Stimulated activated CD8-positive, alpha-beta memory T cell treated with anti-CD3 and anti-CD28 coated beads, Interleukin-4, amount 100 ng/mL, for 4 hours (primary cell): ENCODE measurements at places on chromosomes 12 and 14.

GRCh38 chr12:100674036-100674888 lies 100.8 kb downstream of the GAS2L3 start:
- DNase-seq: no peak

DNA sequence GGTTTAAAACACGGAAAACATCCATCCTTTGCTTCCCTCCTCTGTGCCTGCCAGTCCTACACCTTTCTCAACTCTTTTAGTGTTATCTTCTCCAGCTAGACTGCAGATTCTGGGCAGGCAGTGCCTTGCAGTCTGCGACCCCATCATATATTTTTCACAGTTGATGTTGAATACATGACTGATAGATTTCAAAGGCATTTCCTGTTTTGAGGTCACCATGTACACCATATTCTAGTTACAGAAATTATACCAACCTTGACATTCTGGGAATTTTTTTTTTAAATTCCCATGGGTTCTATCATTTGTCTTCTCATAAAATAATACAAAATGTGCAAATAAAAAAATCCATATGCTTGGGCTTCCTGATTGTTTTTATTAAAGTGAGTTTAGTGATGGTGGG lies 16.6 kb downstream of the SOCS2 start:
- no peak for DNase-seq

DNA sequence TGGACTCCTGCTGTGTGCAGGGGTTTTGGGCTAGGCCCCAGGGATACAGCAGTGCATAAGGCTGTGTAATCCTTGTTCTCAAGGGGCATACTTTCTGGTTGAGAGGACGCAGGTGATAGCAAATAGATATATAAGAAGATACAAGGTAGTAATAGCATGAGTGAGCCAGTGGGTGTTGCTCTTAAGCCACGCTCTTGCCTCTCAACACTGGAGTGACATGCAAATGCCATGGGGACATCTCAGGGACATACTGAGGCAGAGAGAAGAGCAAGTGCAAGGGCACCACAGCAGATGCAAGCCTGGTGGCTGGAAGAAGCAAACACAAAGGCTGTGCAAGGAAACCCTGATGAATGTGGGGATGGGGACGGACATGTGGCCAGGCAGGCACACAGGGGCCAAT lies 223.3 kb downstream of the CHST11 start:
- DNase-seq: no peak

DNA sequence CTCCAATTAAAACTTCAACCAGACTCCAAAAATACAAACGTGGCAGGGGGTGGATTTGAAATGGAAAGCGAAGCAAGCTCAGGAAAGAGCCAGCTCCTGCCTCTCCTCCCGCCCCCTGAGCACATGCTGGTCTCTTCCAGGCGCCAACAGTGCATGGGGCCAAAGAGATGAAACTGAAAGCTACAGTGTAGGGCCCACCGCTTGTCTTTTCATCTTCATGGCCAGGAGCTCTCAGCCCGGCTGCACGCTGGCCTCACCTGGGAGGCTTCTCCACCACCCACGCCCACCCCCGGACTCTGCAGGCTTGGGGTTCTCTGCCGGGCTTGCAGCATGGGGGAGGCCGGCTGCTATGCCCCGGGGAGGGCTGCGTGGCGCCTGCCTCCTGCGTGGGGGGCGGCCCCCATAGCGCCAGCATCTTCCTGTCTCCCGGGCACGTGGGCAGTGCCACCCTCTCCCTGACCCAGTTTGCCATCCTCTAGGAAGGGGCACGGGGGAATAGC lies 2.0 kb downstream of the RIMBP2 start:
- DNase-seq: no peak

DNA sequence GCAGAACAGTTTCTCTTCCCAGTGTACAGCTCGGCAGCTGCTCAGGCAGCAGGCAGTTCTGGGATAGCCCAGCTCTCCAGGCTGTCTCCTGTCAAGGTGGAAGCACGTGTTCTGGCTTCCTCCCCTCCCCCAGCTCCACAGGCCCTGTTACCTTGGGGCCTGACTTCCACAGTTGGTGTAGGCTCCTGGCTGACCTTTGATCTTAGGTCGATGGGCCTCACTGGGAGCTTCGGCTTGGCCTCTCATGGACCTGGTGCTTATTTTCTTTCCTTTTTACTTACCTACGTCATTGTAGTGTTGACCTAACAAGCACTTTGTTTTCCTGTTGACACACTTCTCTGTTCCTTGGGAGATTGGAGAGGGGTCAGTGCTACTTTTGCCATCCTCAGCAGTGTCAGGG lies 17.0 kb downstream of the DLST start:
- DNase-seq: no peak

- no peak for DNase-seq
These were observed 845.4 kb downstream of the VRK1 start for GRCh38 chr14:97642631-97643030.

DNA sequence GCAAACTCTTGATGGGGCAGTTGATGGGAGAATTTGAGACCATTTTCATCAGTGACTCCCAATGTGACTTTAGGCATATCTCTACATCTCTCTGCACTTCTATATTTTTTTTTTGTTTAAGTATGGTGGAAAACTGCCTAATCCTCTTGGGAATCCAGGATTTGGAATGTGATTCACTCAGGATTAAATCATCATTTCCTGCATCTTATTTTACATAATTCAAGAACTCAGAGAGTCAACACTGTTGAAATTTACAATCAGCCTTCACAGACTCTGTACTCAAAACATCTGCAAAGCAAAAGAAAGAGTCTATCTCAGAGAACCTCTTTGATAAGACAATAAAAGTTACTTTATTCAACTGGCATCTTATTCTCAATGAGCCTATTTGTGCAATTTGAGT lies 260.7 kb upstream of the NOS1 start:
- DNase-seq: no peak

DNA sequence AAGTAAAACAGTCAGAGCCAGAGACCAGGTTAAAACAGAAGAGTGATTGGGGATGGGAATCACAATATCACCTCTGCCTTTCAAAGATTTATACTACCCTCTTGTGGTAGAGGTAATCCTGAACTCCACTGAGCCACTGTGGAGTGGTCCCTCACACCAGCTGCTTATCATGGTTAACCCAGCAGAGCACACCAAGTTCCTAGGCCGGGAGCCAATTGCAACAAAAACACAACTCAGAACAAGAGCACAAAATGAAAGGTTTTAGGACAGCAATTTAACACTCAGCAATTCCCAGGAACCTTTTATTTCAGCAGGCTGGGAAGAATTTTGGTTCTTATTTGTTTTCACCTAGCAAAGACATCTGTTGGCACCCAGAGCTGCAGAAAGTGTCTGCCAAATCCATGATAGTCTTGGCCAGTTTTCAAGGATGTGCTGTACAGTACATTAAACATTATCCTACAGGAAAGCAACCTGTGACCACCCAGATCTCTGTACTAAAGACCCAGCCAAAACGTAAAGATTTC lies 220.5 kb upstream of the ATXN7L3B start:
- DNase-seq: no peak

DNA sequence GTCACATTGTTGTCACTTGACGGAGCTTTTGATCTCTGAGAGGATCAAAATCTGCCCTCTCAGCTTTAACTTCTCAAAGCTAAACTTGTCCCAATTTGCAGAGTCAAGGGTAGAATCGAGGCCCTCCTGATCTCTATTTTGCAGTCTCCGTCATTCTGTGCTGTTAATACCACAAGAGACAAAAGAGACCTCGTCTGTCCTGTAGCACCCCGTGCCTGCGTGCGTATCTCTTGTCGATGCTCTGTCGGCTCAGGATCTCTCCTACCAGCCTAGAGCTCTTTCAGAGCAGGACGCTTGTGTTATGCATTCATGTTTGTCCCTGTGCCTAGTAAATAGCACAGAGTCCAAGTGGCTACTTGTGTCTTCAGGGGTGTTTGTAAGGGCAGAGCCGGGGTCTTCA lies 5.1 kb downstream of the EVL start:
- DNase-seq: no peak

DNA sequence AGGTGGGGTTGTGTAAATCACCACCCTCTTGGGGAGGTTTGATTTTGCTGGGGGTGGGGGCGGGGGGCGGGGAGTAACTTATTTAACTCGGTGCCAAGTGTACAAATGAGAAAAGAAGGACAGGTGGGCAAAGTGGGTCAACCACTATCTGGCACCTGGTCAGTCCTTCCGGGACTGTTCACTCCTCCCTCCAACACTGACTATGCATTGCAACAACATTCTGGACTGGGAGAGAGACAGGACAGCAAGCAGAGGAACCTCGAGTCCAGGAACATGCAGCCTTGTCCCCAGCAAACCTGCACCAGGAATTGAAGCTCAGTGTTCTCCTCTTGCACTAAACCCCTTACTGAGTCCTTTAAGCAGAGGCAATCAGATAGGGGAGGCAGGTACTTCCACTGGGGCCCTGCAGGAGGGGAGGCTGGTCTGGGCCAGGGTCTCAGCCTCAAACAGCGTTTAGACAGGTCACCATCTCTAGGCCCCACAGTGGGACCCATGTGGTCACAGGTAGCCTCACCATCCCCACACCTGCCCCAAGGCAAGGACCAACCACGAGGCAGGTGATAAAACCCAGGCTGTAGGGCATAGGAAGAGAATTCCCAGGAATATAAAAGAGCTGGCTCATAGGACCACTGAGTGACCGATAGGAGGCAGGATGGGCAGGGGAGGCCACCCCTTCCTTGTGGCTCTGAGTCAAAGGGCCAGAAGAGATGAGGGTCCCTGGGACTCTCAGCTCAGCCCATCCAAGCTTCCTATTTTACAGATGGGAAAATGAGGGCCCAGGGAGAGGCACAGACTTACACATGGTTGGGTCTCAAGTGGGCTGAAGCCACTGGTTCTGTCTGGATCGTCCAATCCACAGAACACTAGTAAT lies 9.8 kb downstream of the CCDC85C start:
- no peak for DNase-seq

DNA sequence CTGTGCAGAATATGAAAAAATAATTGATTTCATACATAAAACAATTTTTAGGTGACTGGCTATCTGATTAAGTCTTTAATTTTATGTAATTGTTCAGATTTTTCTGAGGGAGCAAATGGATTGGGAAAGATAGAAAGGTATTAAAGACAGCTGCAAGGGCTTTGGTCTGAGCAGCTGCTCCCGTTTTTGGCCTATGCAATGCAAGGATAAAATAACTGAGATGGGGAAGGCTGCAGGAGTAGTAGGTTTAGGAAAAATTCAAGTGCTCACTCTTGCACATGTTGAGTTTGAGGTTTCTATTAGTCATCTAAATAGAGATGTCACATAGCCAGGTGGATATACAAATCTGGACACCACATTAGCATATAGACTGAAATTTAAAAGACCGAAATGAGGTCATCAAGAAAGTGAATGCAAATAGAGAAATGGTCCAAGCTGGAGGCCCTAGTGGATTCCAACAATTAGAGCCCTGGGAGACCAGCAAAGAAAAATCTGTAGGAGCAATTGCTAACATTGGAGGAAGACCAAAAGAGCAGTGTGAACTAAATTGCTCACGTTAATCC lies 144.0 kb downstream of the PPFIA2 start:
- DNase-seq: no peak

DNA sequence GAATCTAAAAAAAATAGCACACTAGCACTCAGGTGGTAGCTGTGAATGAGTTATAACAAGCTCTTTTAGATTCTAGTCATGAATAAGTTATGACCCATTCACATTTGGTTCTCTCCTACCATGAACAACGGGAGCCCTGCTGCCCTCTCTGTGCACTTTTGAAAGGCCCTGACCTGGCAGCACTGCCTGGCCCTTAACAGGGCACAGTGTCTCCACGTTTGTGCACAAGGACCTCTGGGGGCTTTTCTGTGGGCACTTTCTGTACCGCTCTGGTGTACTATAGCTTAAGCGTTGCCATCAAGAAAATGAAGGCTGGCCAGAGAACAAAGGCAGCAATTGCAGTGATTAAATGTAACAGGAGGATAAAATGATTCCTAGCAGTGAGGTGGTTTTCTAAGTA lies 21.2 kb downstream of the CCDC92 start:
- DNase-seq: no peak

DNA sequence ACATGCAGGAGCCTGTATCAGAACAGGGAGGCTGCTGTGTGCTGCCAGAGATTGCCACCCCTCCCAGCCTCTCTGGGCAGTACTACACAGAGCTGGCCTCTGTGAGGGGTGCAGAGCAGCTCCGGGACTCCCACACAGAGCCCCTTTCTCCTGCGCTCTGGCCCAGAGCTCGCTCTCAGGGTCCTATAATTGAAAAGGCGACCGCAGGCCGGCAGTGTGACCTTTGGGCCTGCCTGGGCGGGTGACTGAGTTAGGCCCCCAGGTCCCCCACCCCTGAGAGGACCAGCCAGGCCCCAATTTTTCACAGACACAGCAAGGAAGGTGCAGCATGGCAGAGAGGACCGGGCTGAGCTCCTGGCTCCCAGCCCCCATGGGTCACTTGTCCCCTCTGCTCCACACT lies 136.4 kb downstream of the ZFP36L1 start:
- no peak for DNase-seq

- no peak for DNase-seq
These were observed 7.2 kb downstream of the FUT8 start for GRCh38 chr14:65419593-65420252.

DNA sequence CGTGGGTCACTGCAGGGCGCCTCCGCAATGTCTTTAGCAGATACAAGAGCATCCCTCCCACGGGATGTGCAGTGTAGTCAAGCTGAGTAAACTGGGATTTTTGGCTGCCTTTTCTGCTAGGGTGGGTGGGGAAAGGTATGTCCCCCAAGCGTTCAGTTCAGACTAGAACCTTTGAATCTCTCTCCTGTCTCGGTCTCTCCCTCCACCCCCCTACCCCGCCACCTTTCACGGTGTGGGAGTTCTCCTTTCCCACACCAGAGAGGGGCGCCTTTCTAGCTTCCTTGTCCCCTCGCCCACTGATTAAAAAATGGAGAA lies 525 bp upstream of the FAR2 start:
- no peak for DNase-seq

GRCh38 chr12:64457032-64457431 lies 5.1 kb downstream of the TBK1 start:
- DNase-seq: no peak

DNA sequence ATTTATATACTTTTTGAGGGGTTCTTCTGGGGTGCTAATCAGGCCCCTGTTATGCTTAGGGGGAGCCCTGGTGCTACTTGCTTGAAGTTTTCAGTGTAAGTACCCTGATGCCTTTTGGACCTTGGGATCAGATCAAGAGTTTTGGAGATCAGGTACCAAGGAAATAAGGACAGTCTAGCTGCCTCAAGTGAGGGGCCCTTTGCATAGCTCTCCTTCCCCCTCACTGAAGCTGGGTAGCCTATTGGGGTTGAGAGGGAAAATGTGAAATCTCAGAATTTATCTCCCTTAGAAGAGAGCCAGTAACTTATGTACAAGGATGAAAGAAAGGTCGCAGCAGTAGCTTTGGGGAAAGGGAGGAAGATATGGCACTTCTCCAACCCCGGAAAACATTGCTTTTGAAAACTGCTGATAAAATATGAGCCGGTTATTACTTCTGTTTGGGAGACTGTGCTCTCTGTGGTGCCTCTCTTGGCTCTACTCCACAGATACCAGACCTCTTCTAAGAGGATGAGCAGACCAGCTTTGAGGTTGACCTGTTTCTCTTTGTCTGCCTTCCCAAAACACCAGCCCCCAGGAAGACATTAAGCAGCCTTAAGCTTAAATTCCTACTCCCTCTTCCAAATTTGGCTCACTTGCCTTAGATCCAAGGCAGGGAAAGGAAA lies 8.8 kb upstream of the AMHR2 start:
- DNase-seq: no peak
